GM10248 (cell line): ENCODE measurements at places on chromosomes 13 and 19.

GRCh38 chr13:40389081-40389641 lies 277.3 kb downstream of the FOXO1 start:
- DNase-seq, result no peak

- no peak for DNase-seq
Measured at GRCh38 chr19:42284591-42285341, 15.7 kb downstream of the CIC start.

GRCh38 chr13:33730147-33730546 lies 87.8 kb upstream of the RFC3 start:
- DNase-seq, result no peak

DNA sequence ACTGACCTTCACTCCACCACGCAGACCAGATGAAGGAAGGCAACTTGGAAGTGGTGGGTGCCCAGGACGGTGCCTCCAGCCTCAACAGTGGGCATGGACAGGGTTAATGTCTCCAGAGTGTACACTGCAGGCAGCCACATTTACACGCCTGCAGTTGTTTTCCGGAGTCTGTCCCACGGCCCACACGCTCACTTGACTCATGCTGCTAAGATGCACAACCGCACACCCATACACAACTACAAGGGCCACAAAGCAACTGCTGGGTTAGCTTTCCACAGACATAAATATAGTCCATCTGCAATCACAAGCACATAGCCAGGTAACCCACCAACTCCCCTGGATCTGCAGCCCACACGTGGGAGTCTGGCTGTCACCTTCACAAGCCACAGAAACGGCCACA lies 12.6 kb upstream of the AXL start:
- no peak for DNase-seq

DNA sequence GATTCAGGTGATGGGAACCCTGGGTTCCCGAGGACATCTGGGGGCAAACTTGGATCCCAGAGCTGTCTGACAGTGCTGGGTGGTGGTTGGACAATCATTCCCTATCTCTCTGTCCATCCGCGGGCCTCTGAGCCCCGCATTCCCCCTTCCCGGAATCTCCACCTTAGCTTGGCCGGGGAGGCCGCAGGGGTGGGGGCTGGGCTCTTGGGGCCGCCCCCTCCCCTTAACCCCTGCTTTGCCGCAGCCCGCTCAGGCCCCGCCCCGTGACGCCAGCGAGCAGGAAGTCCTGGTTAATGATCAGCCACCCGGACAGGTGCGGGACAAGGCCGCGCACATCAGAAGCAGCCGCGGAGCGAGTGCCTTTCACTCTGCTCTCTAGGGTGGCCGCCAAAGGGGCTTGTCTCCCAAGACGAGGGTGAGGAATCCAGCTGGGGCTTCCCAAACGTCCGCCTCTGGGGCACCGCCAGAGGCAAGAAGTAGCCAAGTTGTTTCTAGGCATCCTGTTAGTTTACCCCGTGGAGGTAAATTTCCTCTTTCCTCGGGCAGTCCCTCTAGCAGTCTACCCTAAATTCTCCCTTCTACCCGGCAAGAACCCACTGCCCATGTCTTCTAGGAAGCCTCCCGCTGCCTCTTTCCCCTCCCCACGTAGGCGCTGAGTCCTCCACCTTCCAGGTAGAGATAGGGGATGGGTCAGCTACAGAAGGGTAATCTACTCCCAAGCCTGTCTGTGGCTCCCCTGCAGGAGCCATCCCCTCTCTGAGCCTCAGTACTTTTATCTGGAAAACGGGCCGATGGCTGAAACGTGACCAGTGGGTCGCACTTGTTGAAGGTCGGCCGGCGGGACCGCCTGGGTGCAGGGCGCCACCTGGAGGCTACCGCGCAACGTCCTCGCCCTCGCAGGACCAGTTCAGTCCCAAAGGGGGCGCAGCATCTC lies 3.0 kb downstream of the IRF2BP1 start:
- peak; percentile 87 for DNase-seq

DNA sequence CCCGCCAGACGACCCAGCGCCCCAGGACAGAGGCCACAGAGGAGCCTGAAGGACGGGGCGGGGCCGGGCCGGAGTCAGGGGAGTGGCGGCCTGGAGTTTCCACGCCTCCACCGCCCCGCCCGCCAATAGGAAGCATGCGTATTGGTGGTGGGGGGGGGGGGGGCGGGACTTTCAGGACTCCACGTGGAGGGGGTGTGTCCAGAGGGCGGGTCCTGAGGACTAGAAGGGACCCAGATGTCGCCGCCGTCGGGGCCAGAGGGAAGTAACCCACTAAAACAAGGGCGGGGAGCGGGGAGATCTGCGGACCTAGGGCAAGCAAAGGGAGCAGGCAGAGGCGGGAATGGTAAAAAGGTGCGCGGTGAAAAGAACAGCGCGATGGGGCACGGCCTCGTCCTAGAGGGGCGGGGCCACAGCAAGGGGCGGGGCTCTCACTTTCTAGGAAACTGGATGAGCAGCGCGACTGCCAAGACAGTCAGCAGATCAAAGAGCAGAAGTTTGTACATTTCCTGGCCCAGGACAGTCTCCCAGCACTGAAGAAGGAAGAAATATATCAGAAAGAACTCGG lies 2.8 kb upstream of the LENG1 start:
- DNase-seq, result peak; percentile 87
